Stimulated activated CD8-positive, alpha-beta memory T cell treated with anti-CD3 and anti-CD28 coated beads, Interleukin-4, amount 100 ng/mL, for 1 hour (primary cell): ENCODE measurements at places on chromosomes 13 and 19.

DNA sequence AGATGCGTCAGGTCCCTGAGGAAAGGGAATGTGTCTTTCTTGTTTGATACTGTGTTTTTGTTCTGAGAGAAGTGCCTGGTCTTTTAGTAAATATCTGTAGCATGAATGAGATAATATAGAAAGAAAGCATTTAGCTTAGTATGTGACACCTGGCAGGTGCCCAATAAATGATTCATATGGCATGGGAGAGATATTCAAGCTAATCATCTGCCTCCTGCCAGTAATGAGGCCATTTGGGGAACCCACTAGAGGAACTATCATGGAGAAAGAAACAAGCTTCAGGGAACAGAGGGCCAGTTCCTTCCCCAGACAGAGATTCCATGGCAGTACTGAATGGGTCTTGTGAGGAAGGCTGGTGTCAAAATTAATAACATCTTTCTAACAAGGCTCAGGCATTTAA is 603.9 kb downstream of the DCT start:
- no peak for DNase-seq

DNA sequence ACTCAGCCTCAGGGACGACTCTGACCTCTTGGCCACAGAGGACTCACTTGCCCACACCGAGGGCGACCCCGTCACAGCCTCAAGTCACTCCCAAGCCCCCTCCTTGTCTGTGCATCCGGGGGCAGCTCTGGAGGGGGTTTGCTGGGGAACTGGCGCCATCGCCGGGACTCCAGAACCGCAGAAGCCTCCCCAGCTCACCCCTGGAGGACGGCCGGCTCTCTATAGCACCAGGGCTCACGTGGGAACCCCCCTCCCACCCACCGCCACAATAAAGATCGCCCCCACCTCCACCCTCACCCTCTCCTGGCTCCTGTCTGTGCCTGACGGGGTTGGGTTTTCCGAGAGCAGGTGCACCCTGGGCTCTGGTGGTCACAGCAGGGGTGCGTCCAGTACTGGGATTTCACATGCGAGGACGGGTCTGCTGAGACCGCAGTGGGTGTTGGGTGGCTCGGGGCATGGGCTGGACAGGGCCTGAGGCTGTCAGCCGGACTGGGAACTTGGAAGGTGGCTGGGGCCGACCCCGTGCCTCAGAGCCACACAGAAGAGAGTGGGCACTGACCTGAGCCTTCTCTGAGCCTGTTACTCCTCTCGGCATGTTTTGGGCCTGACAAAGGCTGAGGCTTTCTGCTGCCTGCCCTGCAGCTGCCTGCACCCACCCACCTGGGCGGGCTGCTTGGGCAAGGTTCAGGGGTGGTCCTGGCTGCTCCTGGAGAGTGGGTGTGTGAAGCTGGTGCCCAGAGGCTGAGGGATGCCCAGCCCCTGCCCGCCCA is 6.3 kb upstream of the HCN2 start:
- no peak for DNase-seq

DNA sequence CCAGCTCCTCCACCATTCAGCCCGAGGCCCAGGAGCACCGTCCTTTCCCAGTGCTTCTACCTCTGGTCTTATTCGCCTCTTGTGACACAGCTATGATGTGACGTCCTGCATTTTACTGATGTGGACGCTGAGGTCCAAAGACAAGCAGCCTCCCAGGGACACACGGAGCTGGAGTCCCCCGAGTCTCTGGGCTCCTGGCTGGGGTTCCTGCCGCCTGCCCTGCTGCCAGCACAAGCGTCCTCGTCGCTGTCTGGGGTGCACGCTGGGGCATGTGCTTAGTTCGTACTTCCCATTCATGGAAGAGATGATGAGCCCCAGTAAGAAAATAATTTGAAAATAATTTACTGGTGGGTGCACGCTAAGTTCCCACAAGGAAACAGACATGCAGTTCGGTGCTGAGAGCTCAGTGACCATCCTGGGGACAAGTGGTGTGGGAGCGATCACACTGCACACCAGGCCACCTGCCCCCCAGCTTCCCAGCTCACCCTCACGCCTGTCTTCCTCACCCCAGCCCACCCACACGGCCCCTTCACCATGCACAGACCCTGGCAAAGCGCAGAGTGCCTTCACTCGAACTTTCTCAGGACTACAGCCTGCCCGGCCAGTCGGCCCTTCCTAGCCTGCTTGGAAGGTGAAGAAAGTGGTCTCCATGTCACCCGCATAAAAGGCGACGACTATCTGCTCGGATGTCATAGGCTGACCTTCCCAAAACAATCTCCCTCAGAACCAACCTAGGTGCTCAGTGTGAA is 14.2 kb upstream of the CFAP97D2 start:
- no peak for DNase-seq

DNA sequence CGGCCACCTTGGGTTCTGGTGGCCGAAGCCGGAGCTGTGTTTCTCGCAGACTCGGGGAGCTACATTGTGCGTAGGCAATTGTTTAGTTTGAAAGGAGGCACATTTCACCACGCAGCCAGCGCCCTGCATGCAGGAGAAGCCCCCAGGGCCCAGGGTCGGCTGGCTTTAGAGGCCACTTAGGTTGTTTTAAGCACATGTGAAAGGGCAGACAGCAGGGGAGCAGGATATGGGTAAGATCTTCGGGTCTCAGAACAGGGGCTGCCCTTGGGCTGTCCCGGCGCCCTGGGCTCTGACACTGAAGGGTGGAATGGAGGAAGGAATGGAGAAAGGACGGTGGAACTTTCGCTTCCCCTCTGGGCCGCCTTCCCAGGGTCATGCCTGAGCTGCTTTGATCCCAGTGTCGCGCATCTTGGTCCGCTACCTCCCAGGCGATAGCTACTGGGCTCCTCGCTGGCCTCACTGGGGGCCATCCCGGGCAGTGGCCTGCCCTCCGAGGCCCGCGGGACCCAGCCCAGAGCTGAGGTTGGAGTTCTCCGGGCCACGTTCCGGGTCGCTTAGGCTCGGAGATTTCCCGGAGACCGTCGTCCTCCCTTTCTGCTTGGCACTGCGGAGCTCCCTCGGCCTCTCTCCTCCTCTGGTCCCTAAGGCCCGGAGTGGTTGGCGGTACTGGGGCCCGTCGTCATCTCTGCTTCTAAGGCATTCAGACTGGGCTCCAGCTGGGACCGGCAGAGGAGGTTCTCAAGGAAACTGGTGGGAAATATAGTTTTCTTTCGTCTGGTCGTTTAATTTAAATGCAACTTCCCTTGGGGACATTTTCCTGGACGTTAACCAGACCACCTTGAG is 4.3 kb upstream of the POU4F1 start:
- no peak for DNase-seq

DNA sequence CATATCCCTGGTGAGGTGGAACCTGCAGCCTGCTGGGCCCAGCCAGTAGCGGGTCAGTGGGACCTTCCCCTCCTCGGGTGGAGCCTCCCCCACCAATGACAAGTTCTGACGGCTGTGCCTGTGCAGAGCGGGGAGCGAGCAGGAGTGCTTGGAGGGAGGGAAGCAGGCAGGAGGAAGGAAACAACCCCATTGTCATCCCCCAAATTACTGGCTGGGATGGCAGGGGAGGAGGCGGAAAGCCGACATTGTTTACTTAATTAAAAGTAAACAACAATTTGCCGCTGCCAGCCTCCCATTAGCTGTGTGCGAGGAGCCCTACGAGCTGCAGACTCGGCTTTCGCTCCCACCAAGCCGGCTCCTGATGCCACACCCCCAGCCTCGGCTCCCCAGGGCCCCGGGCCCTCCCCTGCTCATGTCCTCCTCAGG is 45.5 kb downstream of the LYL1 start:
- DNase-seq, result no peak
